ENCODE measurements at places on chromosomes 12 and 14.

GRCh38 chr14:34355584-34356263, 106.3 kb downstream of the SPTSSA start:
- no peak for DNase-seq

GRCh38 chr14:35506927-35507326, 27.0 kb upstream of the INSM2 start:
- DNase-seq = no peak

DNA sequence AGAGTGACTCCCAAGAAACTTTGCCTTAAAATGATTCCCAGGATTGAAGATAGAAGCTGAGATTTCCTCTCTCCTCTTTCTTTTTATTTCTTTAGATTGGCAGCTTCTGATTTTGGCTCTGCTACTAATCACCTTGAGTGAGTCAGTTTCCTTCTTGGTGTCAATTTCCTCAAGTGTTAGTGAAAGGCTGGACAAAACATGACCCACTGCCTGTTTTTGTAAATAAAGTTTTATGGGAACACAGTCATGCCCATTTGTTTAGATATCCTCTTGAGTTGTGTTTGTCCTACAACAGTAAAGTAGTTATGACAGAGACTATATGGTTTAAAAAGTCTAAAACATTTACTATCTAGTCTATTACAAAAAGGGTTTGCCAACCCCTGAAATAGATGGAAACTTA, 227.2 kb upstream of the TBX3 start:
- DNase-seq = no peak

- no peak for DNase-seq
Measured at GRCh38 chr14:71139294-71139946, 232.2 kb downstream of the PCNX1 start.

DNA sequence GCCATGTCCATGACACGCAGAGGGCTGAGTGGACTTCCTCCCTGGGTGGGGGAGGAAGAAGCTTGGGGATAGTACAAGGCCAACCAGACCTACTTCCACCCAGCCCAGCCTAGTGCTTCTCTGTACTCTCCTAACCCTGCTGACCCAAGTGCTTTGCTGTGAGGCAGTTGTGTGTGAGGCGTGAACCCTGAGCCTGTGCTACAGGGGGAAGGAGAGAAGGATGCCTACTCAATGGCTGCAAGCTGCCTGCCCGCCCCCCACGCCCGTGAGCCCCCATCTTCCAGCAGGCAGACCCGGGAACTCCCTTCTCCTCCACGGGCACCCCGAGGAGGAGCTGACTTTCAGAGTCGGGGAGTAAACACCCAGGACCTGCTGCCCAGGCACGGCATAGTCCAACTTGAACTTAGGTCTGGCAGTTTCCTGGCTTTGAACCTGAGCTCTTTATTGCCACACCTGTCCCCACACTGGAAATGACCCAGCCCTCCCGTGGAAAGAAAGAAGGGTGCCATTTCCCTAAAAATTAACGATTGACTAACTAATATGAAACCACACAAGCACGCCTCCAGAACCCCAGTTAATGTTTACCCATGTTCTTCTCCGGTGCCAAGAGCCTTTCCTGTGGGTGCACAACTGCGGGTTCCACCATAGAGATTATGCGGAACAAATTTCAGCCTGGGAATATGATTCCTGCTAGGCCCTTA, 10.8 kb downstream of the ALDH2 start:
- DNase-seq = no peak

- DNase-seq = no peak
Measured at GRCh38 chr14:36773558-36773957, 111.9 kb downstream of the PAX9 start.

GRCh38 chr12:52417740-52418139, 11.6 kb upstream of the KRT82 start:
- DNase-seq = no peak

DNA sequence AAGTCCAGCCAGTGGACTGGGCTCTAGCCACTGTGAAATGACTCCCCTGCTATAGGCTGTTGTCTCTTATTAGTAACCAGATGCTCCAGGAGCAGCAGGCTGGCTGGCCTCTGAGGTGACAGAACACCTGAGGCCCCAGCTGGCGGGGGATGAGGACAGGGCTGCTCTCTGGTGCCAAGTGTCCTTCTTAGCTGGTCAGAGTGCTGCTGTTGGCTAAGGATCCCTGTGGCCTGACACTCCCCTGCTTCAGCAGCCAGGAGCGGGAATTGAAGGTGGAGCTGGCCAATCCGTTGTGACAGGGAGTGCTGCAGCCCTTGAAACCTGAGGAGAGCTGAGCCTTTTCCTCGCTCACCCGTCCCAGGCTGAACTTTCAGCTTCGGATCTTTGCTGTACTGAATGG, 30.7 kb downstream of the TMEM229B start:
- DNase-seq = no peak

DNA sequence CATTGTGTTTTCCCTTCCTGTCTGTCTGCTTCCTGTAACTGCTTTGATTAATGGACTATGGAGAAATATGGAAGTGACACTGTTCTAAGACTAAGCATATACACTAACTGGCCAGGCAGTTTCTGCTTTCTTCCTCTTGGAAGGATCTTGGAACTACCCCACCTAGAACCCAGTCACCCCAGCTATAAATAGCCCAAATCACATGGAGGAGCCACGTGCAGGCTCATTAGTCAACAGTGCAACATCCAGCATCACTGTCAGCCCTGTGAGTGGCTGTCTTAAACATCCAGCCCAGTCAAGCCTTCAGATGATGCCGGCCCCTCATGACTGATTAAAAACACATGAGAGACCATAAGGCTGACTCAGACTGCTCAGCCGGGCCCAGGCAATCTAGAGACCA, 39.2 kb downstream of the BCAT1 start:
- no peak for DNase-seq

- no peak for DNase-seq
Measured at GRCh38 chr12:25469368-25469767, 83.7 kb downstream of the LMNTD1 start.

DNA sequence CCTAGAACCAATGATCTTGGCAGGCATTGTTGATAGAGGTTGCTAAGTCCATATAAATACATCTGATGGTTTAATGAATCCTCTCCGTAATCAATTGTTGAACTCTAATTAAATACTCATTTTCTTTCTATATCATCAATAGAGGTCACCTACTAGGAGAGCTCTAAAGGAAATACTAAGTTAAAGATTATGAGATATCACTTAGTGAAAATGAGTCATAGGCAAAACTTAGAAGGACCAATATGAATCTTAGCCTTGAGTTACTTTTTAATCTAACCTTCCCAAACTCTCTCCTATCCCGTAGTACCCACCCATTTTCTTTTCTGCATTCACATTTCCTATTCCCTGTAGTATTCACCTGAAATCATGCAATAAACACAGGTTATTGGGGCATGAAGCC, 50.2 kb downstream of the MBIP start:
- no peak for DNase-seq

GRCh38 chr12:20150835-20151422, 217.4 kb upstream of the PDE3A start:
- no peak for DNase-seq

DNA sequence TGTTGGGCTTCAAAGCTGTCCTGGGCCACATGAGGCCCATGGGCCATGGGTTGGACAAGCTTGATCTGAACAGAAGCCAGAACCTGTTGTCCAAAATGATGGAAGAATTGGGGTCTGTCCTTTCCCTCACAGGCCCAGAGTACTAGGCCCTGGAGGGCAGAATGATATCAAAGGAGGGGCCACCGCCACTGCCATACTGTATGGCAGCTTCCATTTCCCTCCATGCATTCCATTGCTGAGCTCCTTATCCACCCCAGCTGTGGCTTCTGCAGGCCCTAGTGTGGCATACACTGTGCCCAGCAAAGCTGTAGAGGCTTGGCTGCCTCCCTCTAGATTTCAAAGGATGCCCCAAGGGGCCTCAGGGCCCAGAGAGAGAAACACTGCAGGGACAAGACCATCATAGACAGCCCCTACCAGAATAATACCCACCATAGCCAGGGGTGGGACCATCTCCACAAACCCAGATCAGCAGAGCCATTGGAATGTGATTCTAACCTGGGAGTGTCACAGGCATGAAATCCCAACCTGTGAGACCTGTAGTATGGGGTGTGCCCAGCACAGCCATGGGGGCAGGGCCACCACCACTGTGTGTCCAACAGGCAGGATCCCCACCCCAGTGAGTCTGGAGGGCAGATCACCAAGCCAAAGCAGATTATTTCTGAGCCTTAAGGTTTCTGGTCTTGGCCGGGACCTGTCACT, 61.4 kb upstream of the BEGAIN start:
- no peak for DNase-seq

DNA sequence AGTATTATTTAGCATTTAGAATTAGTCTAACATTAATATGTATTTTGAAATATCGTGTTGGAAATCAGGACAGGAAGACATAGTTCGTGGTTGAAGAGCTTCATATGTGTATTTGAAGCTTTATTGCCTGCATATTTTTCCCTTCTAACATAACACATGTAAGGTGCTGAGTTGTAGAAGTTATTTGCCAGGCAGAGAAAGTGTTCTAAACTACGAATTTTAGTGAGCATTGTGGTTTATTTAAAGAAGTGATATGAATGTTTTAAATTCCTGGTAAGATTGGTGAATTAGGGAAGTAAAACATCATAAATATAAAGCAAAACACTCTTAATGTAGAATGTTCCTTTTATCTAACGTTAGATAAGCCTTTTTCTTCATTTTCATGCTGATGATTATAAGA, 2.5 kb downstream of the RASSF3 start:
- DNase-seq = no peak

DNA sequence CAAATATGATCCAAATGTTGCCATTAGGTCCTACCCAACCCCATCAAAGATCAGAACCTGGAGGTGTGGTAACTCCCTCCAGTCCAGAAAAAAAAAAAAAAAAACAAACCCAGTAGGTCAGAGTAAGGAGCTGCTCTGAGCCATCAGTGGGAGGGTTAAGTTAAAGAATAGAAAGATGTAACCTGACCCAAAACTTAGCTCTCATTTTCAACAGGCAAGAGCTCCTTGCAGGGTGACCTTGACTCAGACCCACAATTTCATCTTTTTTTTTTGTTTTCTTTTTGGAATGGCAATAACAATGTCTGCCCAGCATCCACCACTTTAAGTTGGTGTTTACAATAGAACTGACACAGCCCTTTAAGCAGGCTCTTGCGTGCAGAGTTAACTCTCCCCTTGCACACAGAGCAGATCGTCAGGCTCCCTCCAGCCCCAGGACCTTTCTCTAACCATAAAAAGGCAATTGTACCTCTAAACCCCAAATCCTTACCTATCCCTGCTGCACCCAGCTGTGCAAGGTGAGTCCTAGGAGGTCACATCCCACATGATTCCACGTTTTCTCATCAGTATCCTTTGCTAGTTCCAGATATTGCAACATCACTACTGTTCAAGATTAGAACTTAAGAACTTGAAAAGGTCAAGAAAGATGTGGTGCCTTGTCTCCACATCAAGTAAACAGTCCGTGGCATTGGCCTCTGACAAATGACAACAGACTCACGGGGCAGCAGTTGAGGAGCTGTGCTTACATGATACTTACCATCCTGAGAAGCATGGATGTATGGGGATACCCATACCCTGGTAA, 178.6 kb upstream of the EEA1 start:
- DNase-seq = no peak

- DNase-seq = no peak
Measured at GRCh38 chr14:69719501-69719951, 47.4 kb upstream of the SRSF5 start.

GRCh38 chr12:41514907-41515306, 326.8 kb downstream of the PDZRN4 start:
- DNase-seq = no peak

GRCh38 chr14:70666361-70666686, 24.6 kb downstream of the TTC9 start:
- DNase-seq = no peak

GRCh38 chr14:50396631-50397389, at the start of gene CDKL1:
CDKL1 (minus strand) TSS chr14:50396881; CDS start chr14:50395868, 1,013 bp downstream.
- peak; percentile 35 for DNase-seq

GRCh38 chr14:73833034-73833433, 18.6 kb upstream of the PTGR2 start:
- DNase-seq = no peak

DNA sequence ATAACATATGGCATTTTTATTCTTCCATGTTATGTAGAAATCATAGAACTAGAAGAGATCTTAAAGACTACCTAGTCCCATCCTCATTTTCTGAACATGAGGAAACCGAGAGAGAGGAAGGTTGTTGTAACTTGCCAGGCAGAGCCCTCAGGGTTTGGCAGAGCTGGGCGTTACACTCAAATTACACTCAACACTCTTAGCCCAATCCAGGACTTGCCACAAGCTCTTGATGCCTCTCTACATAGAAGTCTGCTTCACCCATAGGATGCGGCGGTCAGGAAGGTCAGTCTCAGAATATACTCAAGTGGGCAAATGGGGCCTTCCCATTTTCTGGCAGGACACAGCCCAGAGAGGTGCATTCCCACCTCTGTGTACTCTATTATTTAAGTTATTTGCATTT, 208.1 kb downstream of the ZFP36L1 start:
- no peak for DNase-seq

GRCh38 chr14:100536721-100537445, 50.3 kb downstream of the BEGAIN start:
- DNase-seq = no peak

All from stimulated activated naive CD4-positive, alpha-beta T cell (primary cell).